ENCODE measurements at places on chromosomes 13 and 19.

- DNase-seq = peak; percentile 83
Observed at GRCh38 chr19:43446746-43447489, 18.5 kb downstream of the LYPD3 start.

- DNase-seq = no peak
Observed at GRCh38 chr19:33493401-33494275, 28.0 kb downstream of the PEPD start.

DNA sequence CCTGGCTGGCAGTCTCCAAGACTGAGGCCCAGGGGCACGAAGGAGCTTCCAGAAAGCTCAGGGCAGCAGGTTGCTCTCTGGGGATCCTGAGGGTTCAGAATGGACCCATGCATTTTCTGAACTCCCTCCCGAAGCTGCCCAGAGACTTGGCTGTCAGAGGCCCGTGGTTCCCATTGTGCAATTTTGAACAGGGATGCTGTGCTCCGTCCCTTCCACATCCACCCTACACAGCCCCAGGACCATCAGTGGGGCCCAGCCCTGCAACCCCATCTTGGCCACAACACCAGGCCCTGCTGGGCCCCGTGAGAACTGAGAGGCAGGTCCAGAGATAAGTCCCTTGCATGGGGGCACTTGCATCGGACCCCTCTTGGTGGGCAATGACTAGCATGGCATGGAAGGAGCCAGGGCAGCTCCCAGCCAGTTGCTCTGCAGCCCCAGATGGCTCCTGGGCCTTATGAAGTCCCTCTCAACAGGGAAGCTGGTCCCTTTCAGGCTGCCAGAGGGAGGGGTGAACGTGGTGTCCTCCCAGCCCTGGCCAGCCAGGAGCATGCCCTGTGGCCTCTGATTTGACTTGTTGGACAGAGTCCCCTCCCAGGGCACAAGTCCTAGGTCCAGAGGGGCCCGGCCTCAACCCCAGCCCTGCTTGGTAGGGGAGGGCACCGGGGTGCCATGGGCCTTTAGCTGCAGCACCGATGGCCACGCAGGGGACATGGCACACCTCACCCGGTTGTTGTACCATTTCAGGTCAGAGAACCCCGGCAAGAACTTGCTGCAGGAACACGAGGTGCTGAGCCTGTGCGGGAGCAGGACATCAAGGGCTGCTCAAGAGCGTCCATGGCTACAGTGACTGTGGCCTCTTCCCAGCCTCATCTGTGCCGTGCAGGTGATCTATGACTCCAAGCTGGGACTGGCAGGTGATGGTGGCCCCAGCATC lies 17.3 kb upstream of the ZNF14 start:
- no peak for DNase-seq

- no peak for DNase-seq
Observed at GRCh38 chr13:68078874-68079273, 848.7 kb upstream of the PCDH9 start.

- DNase-seq = no peak
Observed at GRCh38 chr13:86909318-86909717, 761.9 kb upstream of the SLITRK5 start.

DNA sequence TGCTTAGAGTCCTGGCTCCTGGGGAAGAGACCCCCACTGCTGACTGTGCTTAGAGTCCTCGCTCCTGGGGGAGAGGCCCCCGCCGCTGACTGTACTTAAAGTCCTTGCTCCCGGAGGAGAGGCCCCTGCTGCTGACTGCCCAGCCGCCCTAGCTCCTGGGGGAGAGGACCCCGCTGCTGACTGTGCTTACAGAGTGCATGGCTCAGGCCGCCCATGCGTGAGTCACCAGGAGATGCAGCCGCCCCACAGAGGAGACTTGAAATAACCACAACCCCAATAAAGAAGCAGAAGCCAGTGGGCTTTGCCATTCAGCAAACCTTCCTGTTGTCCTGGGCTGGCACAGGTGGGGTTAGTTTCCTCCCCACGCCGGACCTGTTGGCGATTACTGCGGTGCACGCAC lies 79.2 kb upstream of the C13orf46 start:
- peak; percentile 46 for DNase-seq

DNA sequence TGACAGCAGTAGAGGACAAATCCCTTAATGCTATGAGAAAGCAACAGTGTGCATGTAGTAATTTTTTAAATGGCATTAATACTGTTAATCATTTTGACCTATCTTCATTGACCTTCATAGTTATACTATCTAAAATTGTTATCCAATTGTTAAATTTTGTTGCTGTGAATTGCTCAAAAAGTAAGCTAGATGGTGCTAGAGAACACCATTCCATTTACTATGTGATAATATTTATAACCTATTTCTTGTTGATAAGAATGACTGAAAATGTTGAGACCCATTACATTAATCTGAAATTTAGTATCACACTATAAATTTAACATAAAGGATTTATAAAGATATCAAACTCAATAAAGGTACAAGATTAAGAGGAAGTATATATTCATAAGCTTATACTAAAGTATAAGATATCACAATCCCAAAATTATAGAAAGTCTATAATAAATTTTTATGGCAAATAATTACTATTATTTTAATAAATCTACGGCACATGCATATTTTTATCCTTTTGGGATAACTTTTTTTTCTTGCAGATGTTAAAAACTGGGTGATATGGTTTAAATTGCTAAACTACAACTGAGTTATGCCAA lies 1573.3 kb downstream of the PCDH9 start:
- no peak for DNase-seq

DNA sequence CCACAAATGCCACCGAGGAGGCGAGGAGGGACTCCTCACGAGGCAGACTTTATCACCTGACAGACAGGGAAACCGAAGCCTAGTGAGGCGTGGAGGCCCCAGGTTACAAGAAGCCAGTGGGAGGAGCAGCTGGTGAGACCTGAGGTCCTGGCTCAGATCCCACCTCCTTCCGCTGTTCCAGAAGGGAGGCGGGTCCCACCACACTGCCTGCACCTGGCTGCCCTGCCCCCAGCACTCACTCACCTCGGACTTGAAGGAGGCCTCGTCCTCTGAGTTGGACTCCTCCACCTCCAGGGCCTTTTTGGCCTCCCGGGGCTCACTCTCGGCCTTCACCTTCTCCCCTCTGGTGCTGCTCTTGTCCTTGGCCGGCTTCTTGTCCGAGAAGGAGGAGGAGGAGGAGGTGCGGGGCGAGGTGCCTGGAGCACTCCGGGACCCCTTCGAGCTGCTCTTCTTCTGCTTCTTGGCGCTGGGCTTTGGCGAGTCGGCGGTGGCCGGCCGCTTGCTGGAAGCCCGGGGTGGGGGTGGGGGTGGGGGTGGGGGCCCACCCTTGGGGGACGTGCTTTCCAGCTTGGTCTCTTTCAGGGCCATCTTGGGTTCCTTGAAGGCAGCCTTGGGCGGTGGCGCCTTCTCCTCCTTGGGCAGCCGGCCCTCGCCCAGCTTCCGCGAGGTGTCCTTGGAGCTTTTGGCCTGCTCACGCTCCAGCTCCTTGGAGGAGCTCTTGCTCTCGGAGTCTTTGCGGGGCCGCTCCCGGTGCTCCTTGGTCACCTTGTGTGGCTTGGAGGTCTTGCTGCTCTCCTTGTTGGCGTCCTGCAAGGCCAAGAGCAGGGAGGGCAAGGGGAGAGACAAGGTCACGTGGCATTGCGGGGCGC lies 57.7 kb downstream of the MLLT1 start:
- DNase-seq = no peak

- no peak for DNase-seq
Observed at GRCh38 chr19:11384778-11385129, 640 bp upstream of the EPOR start.

DNA sequence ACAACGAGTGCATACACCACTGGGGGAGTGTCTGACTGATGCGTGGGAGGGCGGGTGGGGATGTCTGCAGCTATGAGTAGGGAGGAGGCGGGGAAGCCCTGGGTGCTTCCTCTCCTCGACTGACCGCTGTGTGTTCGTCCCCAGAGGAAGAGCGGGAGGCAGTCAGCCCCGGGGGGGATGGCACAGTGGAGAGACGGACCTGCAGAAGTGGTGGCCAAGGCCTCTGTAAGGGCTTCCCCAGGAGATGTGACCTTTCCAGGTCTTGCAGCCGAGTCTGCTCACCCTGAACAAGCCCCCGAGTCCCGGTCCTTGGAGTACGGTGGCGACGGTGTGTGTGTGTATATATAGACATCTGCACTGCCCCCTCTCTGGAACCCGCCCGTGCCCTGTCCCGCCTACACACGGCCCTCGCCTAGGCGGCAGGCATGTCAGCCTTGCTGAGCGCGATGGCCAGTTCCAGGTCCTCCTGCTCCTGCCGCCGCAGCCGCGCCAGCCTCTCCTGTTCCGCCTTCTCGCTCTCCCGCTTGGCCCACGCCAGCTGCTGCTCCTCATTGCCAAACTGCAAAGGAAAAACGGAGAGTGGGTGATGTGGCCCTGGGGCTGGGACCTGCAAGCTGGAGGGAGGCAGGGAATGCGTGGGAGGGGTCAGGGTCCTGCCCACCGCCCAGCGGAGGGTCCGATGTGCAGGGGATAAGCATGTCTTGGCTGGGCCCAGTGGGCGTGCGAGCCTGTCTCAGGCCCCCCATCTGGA lies 30.8 kb downstream of the KLF2 start:
- peak; percentile 73 for DNase-seq

GRCh38 chr13:36818804-36819738 lies at the start of gene RFXAP:
Gene RFXAP, plus strand, starts transcription at chr13:36819222. Its CDS starts 136 bp downstream, at chr13:36819358.
- peak; percentile 91 for DNase-seq

- DNase-seq = no peak
Observed at GRCh38 chr13:52070929-52071523, 46.5 kb downstream of the UTP14C start.

- no peak for DNase-seq
Observed at GRCh38 chr13:36157480-36157879, 26.3 kb upstream of the DCLK1 start.

GRCh38 chr13:85283408-85283807 lies 515.8 kb downstream of the SLITRK6 start:
- DNase-seq = no peak

GRCh38 chr13:93603043-93603442 lies 376.4 kb downstream of the GPC6 start:
- DNase-seq = no peak

DNA sequence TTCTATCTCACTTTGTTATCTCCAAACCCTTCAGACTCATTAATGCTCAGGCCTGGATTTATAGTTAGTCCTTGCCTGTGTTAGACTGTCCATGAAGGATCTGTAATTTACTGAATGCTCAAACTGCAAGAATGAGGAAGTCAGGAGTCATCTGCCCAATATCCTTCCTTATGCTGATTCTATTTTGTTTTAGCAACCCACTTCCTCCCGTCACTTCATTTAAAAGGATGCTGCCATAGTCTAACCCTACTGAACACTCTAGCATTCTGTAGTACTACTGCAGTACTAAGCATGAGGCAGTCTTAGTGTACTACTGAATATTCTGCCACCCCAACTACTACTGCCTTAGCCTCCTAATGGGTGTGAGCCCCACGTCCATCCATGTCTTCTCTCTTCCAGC lies 1.5 kb downstream of the FCAR start:
- DNase-seq = peak; percentile 72

DNA sequence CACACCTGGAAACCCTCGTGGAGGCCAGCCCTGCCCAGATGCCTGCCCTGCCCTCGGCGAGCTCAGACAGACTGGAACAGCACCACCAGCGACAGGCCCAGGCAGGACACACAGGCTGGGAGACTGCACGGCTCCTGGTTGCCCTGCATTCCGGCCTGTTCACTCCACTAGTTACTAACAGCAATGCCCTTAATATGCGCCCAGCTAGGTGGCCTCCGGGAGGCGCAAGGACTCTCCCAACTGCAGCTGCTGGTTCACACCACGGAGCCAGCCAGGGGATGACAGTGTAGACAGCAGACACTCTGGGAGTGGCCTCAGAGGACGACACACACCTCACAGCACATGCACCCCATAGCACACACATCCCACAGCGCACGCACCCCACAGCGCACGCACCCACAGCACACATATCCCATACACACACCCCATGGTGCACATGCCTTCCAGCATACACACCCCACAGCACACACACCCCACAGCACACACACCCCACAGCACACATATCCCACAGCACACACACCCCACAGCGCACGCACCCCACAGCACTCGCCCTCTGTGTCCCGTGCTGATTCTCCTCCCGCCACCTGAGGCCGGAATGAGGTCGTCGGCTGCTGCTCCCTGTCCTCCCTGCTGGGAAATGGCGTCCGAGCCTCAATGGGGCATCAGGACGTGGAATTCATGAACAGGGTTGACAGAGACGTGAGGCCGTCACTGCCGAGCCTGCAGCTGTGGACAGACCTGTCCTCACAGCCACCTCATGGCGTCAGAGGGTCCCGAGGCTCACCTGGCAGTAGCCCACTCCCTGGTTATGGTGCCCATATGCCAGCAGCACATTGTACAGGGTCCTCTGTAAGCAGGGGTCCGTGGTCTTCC lies 13.6 kb downstream of the GRTP1 start:
- DNase-seq = no peak

DNA sequence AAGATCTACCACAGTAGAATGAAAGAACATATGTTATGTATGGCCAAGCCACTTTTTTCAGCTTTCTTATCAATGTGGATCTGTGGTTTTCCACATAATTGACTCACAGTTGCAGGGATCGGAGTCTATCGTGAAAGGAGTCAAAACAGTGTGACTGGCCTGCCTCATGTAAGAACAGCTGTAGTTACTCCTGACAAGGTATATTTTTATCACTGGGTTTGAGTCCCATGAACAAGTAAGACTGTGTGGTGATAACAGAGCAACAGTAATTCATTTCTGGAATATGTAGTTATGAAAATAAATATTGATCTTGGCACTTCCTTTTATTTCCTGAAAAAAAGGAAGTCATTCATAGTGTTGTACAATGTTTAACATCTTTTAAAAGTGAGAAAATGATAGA lies 416.6 kb downstream of the KLF12 start:
- DNase-seq = no peak

- DNase-seq = no peak
Observed at GRCh38 chr13:61253105-61253877, 162.4 kb downstream of the PCDH20 start.

- no peak for DNase-seq
Observed at GRCh38 chr13:51959773-51960172, 51.5 kb downstream of the ATP7B start.

- DNase-seq = no peak
Observed at GRCh38 chr19:29287061-29287460, 74.1 kb upstream of the UQCRFS1 start.

- no peak for DNase-seq
Observed at GRCh38 chr19:18878058-18878797, 17.7 kb downstream of the CERS1 start.

DNA sequence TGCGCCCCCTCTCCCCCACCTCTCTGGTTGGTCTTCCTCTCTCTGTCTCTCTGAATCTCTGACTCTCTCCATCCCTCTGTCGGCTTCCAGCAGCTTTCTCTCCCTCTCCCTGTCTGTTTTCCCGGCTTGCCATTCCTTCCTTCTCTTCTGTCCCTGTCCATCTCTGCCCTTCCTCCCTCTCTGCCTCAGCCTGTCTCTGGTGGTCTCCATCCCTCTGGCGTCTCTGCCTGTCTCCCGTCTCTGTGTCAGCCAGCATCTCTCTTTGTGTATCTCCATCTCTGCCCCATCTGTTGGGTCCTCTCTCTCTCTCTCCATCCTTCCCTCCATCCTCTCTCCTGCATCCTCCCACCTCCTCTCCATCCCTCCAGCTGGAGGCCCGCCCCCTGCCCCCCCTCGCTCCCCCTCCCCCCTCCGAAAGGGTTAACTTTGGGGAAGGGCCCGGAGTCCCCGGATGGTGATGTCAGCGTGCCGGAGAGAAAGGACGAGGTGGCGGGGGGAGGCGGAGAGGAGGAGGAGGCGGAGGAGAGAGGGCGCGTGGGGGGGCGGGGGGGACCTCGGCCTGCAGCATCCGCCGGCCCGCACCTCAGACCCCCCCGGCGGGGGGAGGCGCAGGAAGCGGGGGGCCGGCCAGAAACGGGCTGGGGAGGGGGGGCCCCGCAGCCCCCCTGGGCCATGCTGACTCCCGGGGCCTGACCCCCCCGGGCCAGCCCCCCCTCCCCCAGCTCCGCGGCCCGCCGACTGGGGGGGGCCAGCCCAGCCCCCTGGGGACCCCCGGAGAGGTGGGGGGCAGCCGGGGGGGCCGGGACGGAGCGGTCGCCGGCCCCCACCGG lies at the start of gene BRSK1:
TSS of gene BRSK1 (plus strand) at position 450 of the 830 bp plus-strand sequence. CDS start 446 bp downstream, outside the sequence.
- no peak for DNase-seq

Data from inflammatory macrophage (primary cell).